ENCODE measurements at places on chromosomes 5 and 9.

GRCh38 chr9:110126499-110126941 lies 81.4 kb downstream of the C9orf152 start:
- no peak for DNase-seq

- no peak for DNase-seq
Observed at GRCh38 chr5:54807421-54807820, 178.0 kb downstream of the ESM1 start.

- no peak for DNase-seq
Observed at GRCh38 chr9:98740226-98740881, 31.6 kb upstream of the GABBR2 start.

GRCh38 chr5:10218658-10219057 lies 31.0 kb downstream of the ATPSCKMT start:
- DNase-seq = no peak

- DNase-seq = no peak
Observed at GRCh38 chr9:115986508-115986907, 167.1 kb upstream of the PAPPA start.

DNA sequence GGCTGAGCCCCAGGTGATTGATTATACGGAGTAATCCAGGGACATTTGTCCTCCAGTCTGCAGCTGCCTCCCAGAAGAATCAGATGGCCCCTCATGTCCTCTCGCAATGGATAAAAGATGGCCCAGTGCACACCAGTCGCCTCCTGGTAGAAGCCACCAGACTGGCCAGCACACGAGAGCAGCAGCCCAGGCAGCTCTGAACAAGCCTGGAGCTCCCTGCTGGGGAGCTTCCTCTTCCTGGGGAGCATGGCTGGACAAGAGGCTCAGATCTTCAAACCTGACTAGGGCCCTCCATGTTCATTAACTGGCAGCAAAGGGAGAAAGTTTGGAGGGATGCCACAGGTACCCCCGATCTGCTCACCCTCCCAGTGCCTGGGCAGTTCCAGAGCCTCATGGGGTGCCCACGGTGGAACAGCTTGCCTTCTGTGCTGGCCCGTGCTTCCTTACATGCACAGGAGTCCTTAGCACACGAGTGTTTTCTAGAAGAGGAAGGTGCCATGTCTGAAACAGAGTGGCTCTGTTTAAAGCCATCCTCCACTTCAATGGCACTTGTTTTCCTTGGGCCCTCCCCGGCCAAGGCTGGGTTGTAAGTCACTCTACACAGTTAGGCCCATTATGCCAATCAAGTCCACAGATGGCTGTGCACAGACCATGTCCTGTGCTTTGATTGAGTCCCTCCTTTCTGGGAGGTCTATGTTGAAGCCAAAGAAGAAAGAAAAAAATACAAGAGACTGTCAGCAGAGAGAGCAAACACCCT lies 75.6 kb downstream of the PRRT1B start:
- DNase-seq = no peak

- peak; percentile 60 for DNase-seq
Observed at GRCh38 chr9:4750023-4750673, 9.1 kb upstream of the AK3 start.

DNA sequence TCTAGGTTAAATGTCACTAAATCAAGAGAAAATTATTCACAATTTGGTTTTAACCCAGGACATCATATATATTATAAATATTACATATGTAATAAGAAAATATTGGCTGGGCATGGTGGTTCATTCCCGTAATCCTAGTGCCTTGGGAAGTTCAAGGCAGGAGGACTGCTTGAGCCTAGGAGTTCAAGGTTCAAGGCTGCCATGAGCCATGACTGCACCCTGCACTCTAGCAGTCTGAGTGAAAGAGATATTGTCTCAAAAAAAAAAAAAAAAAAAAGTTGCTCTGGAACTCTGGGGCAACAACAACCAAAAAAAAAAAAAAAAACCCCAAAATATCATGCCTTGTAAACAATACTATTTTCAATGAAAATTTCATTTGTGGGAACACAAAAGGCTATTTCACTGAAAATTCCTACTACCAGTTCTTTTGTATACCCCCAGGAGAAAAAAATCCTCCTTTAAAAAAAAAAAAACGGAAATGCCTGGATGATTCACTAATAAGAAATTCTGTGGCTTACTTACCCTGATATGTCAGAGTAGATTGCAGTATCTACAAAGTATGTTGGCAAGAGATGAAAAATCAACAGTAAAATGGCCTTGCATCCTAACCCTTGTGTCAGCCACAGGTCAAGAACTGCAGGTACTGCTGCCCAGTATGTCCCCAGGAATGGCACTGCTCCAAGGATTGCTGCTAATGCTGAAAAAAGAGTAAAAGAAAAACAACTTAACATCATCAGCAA lies 22.6 kb upstream of the CTNNAL1 start:
- no peak for DNase-seq

- no peak for DNase-seq
Observed at GRCh38 chr5:76953551-76954382, 922 bp downstream of the CRHBP start.

Data from CD4-positive, alpha-beta T cell treated with Interleukin-10 for 1 hour (primary cell).